ENCODE measurements at places on chromosomes 7 and 10.
A peak's percentile ranks its signal among the peaks of the same experiment; 100 is the strongest.

GRCh38 chr7:80428161-80429054 is 83.5 kb downstream of the GNAT3 start:
- no peak for DNase-seq

GRCh38 chr10:122649903-122650302 is 49.7 kb downstream of the C10orf120 start:
- DNase-seq = no peak

- DNase-seq = no peak
Observed at GRCh38 chr7:20785157-20786048, 1.3 kb downstream of the SP8 start.

DNA sequence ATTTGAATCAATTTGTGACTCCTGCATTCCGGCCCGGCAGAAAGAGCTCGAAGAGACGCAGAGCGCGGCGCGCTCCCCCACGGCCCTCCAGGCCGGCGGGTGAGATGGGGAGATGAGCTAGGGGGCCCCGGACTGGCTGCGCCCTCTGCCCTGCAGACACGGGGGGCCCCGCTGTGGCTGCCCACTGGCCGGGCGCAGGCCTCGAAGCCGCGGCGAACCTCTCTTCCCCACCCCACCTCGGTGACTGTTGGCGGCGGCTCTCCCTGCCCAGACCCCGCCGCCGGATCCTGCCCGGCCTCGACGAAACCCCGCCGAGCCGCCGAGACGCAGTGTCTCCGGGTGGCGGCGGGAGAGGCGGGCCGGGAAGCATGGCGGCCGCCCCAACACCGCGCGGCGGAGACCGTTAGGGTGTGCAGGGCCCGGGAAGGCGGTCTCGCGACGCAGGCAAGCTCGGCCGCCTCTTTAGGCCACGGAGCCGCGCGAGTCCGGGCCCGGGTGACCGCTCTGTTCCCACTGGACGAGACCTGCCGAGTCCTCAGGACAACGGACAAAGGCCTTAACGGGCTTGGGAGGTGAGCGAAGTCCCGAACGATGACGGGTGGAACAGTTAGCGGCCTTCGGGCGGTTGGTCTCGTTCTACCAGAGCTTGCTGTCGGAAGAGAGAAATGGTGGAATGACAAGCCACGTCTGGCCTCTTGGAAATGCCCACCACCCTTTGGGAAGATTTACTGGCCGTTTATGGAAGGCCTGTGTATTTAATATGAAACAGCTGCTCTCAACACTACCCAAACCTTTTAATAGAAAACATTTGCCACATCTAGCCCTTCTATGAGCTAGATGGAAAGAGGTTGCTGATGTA is 24.3 kb downstream of the NUP42 start:
- DNase-seq = no peak

GRCh38 chr7:50640779-50641178 is 75.6 kb upstream of the DDC start:
- DNase-seq = no peak

GRCh38 chr10:62297857-62298256 is 29.2 kb upstream of the RTKN2 start:
- DNase-seq = no peak

GRCh38 chr7:77710067-77710466 is 13.8 kb downstream of the RSBN1L start:
- no peak for DNase-seq

DNA sequence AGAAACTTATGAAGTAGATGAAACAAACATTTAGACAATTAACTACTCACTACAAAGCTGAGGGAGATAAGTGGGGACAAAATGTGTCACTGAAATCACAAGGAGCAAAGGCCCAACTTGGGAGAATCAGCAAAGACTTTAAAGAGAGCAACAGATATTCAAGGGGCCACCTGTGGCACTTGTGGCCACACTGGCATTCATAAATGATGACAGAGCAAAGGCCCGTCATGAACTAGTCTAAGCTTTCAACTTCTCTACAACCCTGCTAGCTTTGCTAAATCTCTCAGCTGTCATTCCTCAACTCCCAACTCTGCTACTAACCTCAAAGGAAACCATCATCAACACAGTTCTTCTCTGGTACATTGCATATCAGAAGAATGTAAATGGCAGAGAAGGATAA is 178.4 kb downstream of the CPEB3 start:
- no peak for DNase-seq

DNA sequence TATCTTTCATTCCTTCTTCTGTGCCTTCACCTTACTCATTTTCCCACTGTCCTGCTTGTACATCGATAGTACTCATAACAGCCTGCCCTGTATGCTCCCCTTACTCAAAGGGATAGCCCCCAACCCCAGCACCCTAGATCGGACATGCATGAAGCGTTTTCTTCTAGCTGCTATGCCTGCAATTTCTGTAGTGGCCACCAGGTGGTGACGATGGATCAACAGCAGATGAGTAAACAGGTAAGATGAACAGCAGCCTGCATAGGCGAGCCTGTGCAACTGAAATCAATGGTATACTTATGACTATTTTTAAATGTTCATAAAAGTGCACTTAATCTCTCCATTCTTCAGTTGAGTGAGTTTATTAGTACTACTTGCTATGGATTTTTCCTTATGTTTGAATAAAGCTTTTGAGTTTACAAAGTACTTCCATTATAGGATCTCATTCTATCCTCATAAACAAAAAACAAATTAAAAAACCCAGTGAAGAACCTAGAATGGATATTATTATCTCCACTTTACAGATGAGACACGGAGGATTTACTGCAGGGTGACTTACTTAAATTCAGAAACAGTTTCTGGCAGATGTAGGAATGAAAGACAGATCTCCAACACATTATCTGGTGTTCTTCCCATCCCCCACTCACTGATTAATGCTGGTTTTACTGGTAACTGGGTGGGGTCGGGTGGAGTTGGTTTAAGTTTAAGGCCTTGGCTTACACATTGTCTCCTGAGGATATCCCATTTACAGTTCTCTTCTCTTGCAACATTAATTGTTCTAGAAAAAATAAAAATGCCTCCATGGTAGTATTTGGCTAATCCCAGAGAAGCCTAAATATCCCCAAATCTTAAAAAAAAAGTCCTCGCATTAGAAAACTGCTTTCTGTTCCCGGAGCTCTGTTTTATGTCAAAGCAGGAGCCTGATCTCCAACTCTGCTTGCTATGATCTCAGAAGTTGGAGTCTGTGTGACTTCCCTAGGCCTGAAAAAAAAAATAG is 222.1 kb downstream of the GLI3 start:
- peak; percentile 12 for DNase-seq

GRCh38 chr7:130063036-130063435 is 7.3 kb upstream of the KLHDC10 start:
- peak; percentile 63 for DNase-seq

DNA sequence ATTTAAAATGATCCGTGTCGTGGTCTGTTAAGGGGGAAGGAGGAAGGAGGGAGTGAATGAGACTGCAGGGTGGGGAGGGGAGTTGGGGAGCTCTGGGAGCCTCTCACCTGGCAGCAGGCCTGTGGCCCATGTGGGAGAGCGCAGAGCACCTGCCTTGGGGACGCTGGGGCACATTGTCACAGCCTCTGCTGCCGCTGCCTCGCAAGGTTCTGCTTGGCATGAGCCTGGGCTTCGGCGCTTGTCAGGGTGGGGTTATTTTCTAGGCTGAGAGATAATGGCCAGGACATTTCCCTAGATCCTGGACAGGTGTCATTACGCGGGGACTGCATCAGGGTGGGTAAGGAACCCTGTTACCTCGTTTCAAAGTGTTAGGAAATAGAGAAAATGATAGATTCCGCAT is 2.2 kb upstream of the SUN1 start:
- no peak for DNase-seq

DNA sequence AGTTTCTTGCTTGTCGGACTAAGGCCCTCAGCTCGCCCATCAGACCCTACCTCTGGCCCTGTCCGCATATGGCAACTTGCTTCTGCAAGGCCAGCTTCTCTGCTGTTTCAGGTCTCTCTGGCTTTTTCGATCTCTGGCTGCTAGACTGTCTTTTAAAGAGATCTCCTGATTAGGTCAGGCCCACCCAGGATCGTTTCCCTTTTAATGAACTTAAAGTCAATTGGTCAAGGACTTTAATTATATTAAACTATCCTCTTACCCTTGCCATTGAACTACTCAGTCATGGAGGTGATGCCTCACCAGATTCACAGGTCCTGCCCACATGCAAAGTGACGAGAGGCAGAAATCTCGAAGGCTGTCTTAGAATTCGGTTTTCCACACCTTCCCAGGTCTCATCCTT is 670.9 kb downstream of the GATA3 start:
- DNase-seq = no peak

GRCh38 chr10:24513155-24513554 is 210.5 kb downstream of the ARHGAP21 start:
- no peak for DNase-seq

- DNase-seq = no peak
Observed at GRCh38 chr10:121076776-121077715, 225.9 kb downstream of the WDR11 start.
